ENCODE measurements at places on chromosomes 16 and 17.

GRCh38 chr17:63589646-63590045 lies 11.0 kb upstream of the TACO1 start:
- DNase-seq = no peak

GRCh38 chr17:1515640-1516387 lies 598 bp downstream of the INPP5K start:
- DNase-seq = peak; percentile 20

GRCh38 chr17:50916026-50916707 lies 50.0 kb upstream of the TOB1 start:
- DNase-seq = no peak

DNA sequence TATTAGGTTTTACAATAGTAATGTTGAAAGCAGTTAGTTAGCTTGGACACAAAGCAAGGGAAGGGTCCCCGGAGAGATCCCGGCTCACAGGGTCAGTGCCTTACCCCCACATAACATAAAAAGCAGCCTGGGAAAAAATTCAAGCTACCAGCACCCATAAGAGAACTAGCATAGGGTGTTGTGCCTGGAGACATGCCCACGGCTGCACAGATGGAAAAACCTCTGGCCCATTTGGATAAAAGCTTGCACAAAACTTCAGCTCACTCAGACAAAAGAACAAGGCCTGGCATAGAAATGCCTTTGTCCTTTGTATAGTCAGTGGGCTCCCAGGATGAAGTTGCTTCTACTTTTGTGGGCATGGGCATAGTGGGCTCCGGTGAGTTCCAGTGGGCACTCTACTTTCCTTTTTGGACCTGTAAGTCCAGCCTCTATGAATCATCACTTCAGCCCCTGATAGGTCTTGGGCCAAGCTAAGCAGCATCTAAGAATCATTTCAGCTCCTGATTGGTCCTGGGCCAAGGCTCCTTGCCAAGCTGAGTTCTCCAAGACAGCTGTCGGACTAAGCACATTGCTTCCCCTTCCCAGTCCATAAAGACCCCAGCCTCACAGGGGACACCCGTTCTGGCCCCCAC lies 1.3 kb upstream of the RDM1 start:
- DNase-seq = no peak

GRCh38 chr17:61230972-61231820 lies 168.4 kb upstream of the TBX2 start:
- no peak for DNase-seq

DNA sequence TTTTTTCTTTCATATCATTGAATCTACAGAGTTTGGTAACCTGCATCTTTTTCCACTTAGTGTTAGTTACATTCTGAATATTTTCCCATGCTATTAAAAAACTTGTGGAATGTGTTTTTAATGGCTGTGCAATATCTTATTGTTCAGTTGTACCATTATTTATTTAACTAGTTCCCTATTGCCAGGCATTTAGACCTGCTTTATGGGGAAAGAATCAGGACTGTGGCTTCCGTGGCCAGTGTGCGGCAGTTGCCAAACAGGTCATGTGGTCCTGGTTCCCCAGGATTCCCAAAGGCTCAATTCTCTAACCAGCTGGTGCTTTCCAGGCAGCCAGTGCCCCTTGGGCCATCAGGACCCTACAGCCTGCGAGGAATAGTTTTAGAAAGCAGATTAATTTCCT lies 30.8 kb downstream of the NDEL1 start:
- no peak for DNase-seq

DNA sequence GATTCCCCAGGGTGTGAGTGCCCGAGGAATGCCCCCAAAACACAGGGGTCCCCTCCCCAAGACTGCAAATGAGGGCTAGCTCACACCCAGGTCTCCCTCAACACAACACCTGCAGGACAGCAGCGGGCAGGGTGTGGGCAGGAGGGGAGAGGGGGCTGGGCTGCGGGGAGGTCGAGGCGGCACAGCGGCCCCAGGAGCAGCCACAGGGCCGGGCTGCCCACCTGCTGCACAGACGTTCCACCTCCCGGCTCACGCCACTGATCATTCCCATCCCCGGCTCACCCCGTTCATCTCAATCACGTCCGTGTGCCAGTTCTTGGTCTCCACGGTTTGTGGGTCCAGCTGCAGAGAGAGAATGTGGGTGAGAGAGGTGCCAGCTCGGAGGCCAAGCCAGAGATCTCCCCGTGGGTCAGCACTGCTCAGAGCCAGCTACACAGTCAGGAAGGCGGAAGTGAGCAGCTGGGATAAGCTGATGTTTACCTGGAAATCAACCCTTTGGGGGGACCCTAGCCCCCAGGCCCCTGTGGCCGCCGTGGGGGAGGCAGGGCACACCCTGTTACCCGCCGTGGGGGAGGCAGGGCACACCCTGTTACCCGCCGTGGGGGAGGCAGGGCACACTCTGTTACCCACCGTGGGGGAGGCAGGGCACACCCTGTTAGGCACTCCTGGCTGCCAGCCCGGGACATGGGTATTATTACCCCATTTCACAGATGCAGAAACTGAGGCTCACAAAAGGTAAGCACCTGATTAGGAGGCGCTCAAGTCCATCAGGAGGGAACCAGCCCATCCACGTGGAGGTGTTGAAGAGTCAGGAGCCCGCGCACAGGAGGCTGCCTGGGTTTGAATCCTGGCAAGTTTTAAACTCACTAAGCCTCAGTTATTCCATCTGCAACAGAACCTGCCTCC lies 16.1 kb downstream of the TIMM22 start:
- no peak for DNase-seq

DNA sequence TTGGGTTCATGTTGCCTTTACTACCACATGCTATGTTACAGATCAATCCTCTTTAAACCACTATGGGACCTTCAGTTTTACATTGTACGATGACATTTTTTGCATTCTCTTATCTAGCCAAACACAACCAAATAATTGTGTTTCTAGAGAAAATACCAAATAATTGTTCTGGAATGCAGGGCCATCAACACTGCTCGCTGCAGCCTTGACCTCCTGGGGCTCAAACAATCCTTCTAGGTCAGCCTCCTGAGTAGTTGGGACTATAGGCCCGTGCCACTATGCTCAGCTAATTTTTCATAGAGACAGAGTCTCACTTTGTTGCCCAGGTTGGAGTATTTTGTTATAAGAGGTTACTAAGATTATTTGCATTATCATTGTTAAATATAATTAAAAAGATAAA lies 237.5 kb upstream of the PMFBP1 start:
- DNase-seq = no peak

DNA sequence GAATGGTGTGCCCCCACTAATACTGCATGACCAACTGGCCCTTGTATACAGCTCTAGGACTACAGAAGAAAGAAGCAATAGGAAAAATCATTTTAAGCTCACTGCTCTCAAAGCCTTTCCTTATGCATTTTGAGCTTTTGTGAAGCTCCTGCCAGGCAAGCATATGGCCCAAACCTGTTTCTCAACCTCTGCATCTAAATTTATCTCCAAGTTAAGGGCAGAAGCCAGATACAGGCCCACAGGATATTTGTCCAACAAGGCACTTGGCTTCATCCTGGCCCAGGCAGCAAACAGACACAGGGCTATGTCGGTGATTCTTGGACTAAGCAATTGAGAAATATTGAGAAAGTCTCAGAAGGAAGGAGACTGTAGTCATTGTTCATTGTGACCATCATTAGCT lies 43.9 kb downstream of the CCT6B start:
- no peak for DNase-seq

All from T-helper 17 cell (primary cell).